ENCODE measurements at places on chromosomes 1 and 21.

DNA sequence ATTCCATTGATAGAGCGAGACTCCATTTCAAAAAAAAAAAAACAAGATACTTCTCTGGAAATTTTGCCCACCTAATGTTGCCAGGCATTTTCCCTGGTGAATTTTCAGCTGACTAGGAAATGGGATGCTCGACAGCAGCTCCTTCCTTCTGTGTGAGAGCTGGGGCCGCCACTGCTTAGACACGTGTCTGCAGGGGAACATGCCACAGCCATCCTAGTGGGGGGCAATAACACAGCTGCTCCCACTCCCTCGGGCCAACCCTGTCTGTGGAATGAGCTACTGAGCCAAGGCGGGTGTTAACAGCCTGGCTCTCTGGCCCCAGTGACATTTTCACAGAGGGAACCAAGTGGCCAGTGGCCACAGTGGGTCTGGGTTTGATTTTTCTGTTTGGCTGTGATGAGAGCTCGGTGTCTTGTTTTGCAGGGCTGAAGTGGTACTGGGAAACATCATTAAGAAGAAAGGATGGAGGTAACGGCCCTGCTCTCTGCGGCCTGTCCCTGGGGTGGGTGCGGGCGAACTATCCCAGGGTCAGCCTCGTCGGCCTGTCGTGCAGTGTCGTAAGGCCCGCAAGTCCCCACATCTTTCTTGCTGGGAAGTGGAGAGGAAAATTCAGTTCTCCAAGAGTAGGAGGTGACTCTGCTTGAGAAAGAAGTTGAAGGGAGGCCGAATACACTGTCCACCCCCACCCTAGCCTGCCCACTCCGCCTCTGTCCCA lies 39.2 kb downstream of the KCNAB2 start:
- no peak for DNase-seq

- no peak for DNase-seq
Measured at GRCh38 chr21:39885119-39885848, 18.0 kb downstream of the PCP4 start.

DNA sequence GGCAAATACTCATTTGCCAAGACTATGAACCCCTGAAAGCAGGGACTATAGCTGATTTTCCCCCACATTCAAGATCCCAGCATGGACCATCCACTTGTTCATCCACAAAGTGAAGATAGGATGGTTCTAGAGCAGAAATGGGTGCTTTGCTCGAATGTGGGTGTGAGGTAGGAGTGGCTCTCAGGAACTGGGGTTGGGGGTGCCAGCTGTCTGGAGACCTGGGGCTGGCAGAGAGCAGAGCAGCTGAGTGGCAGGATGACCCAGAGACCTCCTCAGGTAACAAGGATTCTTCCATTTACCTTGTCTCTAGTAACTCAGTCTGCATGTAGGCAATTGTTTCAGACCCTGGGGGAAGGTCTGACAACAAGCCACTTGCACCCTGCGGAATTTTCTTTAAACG lies 6.0 kb downstream of the S100A9 start:
- DNase-seq: no peak

DNA sequence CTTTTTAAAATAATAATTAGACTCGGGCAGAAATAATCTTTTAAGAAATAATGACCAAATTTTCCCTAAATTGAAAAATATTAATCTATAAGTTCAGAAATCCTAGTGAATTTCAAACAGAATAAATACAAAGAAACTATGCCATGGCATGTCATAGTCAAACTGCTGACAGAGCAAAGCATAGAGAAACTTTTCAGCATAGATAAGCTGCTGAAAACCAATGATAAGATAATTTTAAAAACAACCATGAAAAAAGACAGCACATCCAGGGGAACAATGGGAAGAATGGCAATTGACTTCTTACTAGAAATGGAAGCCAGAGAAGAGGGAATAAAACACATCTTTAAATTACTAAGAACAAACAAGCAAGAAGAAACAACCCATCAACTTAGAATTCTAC lies 19.8 kb downstream of the CD1D start:
- DNase-seq: no peak

DNA sequence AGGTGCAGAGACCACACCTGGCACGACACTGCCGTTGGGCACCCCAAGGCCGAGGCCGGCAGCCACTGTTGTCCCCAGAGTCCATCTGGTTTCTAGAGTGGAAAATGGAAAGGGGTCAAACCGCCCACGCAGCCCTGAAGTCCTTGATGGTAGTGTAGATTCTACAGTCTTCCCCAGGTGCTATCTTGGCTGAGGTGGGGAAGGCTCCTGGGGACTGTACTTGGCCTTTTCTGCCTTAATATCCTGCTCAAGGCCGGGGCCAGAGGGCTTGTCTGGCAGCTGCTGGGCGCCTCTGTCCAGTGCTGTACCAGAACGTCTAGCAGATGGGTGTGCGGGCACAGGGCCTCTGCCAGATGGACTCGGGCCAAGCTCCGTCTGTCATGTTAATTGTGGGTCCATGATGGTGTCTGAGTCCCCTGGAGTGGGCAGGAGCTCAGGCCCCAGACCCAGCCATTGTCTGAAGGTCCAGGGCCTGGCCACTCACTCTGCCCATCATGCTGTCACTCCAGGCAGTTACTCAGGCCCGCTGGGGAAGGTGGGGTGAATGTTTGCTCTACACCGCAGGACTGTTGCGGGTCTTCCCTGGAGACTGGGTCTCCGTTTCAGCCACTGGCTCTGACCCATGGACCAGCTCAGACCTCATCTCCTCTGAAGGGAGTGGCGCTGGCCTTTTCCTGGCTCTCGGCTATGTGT lies 161.9 kb upstream of the COL6A1 start:
- no peak for DNase-seq

GRCh38 chr1:91754348-91754747 lies 131.6 kb downstream of the TGFBR3 start:
- DNase-seq: peak; percentile 39

GRCh38 chr1:181104790-181105133 lies 16.3 kb downstream of the IER5 start:
- DNase-seq: no peak

- DNase-seq: no peak
Measured at GRCh38 chr1:175071276-175071943, 3.8 kb downstream of the TNN start.

- DNase-seq: no peak
Measured at GRCh38 chr1:92376345-92376744, 77.5 kb downstream of the RPAP2 start.

DNA sequence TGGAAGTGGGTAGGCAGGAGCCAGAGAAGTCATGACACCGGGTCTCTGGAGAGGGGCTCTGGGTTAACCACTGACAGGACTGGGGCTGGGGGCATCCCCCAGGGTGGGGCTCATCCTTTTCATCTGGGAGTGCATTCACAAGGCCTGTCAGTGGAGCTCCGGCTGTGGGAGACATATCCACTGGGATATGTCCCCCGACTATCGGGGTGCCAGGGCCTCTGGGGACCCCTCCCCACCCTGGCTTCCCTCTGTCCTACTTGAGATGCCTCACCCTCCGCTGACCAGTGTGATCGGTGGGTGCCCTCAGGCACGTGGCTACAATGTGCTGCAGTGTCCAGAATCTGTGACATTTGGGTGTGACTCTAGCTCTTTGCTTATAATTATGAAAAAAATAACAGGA lies 92.3 kb upstream of the CD34 start:
- no peak for DNase-seq

DNA sequence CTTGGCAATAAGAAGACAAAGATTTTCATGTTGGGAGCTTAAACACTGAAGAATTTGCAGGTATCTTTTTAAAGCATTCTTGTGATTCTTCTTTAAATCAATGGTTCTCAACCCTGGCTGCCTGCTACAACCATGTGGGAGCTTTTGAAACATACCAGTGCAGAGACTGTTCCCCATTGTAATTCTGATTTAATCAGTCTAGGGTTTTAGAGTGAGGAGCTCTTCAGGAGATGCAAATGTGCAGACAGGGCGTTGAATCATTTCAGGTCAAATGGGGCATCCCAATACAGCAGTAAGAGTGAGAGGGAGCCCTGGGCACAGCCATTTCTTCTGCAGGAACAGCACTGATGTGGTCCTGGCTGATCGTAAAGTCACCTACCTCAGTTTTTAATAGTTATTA lies 24.3 kb downstream of the KCNJ6 start:
- no peak for DNase-seq
